ENCODE measurements at places on chromosomes 3 and 15.

- DNase-seq: no peak
These were observed 6.8 kb upstream of the SKIL start for GRCh38 chr3:170350515-170351413.

DNA sequence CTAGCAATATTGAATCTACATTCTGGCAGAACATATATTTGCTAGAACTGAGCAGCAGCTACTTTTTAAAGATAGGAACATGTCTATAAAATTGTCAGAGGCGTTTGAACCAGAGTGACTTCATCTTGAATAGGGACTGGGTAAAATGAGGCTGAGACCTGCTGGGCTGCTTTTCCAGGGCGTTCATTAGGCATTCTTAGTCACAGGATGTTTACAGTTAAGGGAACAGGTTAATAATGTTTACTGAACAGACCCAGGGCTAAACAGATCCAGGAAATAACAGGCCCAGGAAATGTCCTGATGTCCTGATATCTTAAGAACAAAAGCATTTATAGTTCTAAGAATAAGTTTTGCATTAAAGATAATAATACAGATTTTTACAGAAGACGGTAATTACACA, 34.5 kb upstream of the B3GALNT1 start:
- no peak for DNase-seq

- no peak for DNase-seq
These were observed 12.5 kb downstream of the PLCD1 start for GRCh38 chr3:38016847-38017444.

GRCh38 chr3:12405432-12406272, 78.6 kb upstream of the TSEN2 start:
- DNase-seq: no peak

DNA sequence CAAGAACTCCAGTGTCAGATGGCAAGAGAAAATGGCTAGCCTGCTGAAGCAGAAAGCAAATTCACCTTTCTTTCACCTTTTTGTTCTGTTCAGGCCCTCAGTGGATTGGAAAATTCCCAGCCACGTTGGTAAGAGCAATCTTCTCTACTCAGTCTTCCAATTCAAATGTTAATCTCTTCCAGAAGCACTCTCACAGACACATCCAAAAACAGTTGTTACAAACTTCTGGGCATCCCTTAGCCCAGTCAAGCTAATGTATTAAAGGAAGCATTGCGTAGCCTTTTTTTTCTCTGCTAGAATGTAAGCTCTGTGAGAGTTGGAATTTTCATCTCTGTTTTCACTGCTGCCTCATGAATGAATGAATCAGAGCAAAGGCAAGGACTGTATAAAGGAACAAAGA, 109.2 kb upstream of the ROBO2 start:
- no peak for DNase-seq

- no peak for DNase-seq
These were observed 87.6 kb upstream of the KBTBD8 start for GRCh38 chr3:66910266-66911055.

Data from GM18507 (cell line).